Stomach (tissue), 19 donors: ENCODE measurements at places on chromosomes 11 and 22. TPM values are rescaled to one million over a fixed set of nuclear protein-coding genes. Genes with fewer than 3 reads are reported as not detected.

- peaks cover 7% of the 10 kb centered on the region for H3K27me3 ChIP-seq
- H3K27ac ChIP-seq = peak within 1 kb of the TSS; percentile 90
- peak; percentile 79 for DNase-seq
- peak within 1 kb of the TSS; percentile 72 for H3K4me3 ChIP-seq
Measured at GRCh38 chr11:3165152-3165705, at the start of gene OSBPL5. Gene OSBPL5, minus strand, starts transcription at chr11:3165310. Its CDS starts 36,162 bp downstream, at chr11:3129148.

The TYR gene
- total RNA-seq = not detected

The CPT1B gene
- 164 TPM for total RNA-seq

GRCh38 chr11:41051919-41052635 is 407.4 kb downstream of the LRRC4C start:
- no peak overlapping the region for H3K27ac ChIP-seq
- no peak overlapping the region for H3K4me3 ChIP-seq
- no peak for DNase-seq
- H3K36me3 ChIP-seq = no peaks in the 10 kb centered on the region

GRCh38 chr11:111363985-111364384 is 15.1 kb downstream of the POU2AF1 start:
- no peaks in the 10 kb centered on the region for H3K27me3 ChIP-seq
- no peak for DNase-seq
- H3K4me1 ChIP-seq = peaks cover 35% of the 10 kb centered on the region

The GAL gene
- not detected for total RNA-seq

DNA sequence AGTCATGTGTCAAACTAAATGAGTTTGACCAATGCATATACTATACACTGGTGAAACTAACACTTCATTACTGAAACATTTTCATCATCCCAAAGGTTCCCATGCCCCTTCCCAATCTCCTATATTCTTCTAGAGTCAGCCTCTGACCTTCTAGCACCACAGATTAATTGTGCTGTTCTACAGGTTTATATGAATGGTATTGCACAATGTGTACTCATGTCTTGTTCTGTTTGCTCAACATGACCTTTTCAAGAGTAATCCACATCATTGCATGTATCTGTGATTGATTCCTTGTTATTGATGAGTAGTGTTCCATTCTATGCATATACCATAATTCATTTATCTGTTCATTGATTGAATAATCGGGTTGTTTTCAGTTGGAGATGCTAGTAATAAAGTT is 7.5 kb upstream of the OR8G1 start:
- no peaks in the 10 kb centered on the region for H3K27me3 ChIP-seq
- no peak overlapping the region for H3K27ac ChIP-seq
- H3K36me3 ChIP-seq = no peaks in the 10 kb centered on the region
- peak; percentile 5 for DNase-seq

The C1QTNF4 gene
- total RNA-seq = 1.1 TPM

The PDE2A gene
- 35.8 TPM for total RNA-seq

The TECTA gene
- total RNA-seq = 1.1 TPM

GRCh38 chr11:46102843-46103242 is 18.4 kb downstream of the PHF21A start:
- no peaks in the 10 kb centered on the region for H3K36me3 ChIP-seq
- H3K27ac ChIP-seq = no peak overlapping the region
- H3K4me3 ChIP-seq = no peak overlapping the region
- H3K4me1 ChIP-seq = peaks cover 40% of the 10 kb centered on the region
- DNase-seq = no peak
- H3K27me3 ChIP-seq = no peaks in the 10 kb centered on the region

The MOV10L1 gene
- not detected for total RNA-seq

The ARL14EP gene
- 16.9 TPM for total RNA-seq

DNA sequence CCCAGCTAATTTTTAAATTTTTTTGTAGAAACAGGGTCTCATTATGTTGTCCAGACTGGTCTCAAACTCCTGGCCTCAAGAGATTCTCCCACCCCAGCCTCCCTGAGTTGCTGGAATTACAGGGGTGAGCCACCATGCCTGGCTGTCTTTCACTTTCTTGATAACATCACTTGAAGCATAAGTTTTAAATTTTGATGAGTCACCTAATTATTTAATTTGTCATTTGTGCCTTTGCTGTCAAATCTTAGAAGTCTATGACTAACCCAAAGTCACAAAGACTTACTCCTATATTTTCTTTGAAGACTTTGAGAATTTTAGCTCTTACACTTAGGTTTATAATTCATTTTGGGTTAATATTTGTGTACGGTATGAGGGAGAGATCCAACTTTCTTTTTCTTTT is 14.5 kb upstream of the MSANTD2 start:
- no peaks in the 10 kb centered on the region for H3K4me1 ChIP-seq
- H3K27ac ChIP-seq = no peak overlapping the region
- no peak overlapping the region for H3K4me3 ChIP-seq
- H3K27me3 ChIP-seq = peaks cover 43% of the 10 kb centered on the region
- no peaks in the 10 kb centered on the region for H3K36me3 ChIP-seq
- DNase-seq = no peak

The MPEG1 gene
- 17.4 TPM for total RNA-seq

DNA sequence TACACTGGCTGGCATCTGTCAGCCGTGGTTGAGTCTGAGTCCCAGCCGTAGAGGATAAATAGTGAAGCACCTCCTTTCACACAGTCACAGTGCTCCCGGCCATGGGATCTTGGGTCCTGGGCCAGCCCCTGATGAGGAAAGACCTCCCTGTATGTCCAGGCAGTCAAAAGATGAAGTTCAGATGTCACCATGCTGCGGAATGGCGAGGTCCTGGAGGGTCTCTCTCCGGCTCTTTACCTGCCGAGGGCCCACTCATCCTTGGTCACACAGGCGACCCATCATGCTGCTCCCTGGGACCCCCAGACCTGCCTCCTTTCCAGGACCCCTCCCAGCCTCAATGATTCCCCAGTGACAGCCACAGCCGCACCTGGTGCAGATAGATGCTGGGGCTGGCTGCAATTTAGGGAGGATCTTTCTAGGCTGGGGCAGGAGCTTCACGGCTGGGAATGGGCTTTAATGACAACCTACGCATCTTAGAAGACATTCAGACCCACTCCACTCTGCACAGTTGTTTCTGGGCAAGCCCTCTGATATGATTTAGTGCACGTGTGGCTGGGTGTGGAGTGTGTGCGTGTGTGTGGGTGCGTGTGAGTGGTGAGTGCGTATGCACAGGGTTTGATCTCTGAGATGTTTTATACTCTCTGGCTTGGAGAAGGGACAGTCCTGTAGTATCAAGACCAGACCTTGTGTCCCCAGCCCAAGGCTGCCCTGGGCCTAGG is 79.7 kb downstream of the FBLN1 start:
- no peak for DNase-seq
- H3K27me3 ChIP-seq = no peaks in the 10 kb centered on the region
- H3K27ac ChIP-seq = no peak overlapping the region

- no peaks in the 10 kb centered on the region for H3K27me3 ChIP-seq
- H3K4me3 ChIP-seq = no peak overlapping the region
- no peak overlapping the region for H3K27ac ChIP-seq
- DNase-seq = no peak
- no peaks in the 10 kb centered on the region for H3K4me1 ChIP-seq
- H3K36me3 ChIP-seq = no peaks in the 10 kb centered on the region
Measured at GRCh38 chr11:87628026-87628580, 547.1 kb downstream of the RAB38 start.

DNA sequence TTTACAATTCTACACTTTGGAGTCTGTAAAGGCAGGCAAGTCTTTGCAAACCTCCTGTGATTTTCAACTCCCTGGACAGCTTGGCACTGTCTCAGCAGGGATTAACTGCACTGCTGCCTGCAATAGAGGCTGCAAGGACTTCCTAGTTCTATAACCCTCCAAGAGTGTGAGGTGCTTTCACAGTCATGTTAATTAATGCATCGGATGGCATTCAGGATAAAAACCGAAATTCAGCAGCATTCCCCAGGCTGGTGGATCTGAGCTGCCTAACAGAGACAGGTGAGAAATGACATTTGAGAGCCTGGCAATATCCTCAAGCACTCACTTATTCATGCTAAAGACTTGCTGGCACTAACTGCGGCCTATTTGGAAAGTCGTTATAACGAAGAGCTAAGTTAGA is 85.0 kb downstream of the LARGE1 start:
- no peak overlapping the region for H3K27ac ChIP-seq
- H3K27me3 ChIP-seq = no peaks in the 10 kb centered on the region

- H3K4me1 ChIP-seq = peaks cover 19% of the 10 kb centered on the region
- H3K36me3 ChIP-seq = peaks cover 9% of the 10 kb centered on the region
- H3K27me3 ChIP-seq = peaks cover 19% of the 10 kb centered on the region
- H3K4me3 ChIP-seq = peak overlapping the region; percentile 61
Measured at GRCh38 chr11:76667856-76668255, 2.7 kb downstream of the LRRC32 start.

DNA sequence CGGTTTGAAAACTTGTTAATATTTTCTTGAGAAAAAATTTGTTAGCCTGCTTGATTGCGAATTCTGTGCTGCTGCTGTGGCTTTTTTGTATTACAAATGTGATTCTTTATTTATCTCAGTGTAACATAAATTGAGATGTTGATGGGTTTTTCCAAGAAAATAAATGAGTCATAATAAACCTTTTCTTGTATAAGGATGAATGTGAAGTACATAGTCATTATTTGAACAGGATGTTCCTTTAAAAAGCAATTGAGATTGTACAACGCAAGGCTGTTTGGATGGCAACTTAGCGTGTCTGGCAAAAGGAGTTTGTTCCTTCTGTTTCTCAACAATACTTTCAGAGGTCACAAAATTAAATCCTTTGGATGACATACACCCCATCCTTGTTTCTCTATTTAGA is 24.6 kb upstream of the CARD18 start:
- H3K4me3 ChIP-seq = no peak overlapping the region
- H3K27me3 ChIP-seq = no peaks in the 10 kb centered on the region
- no peaks in the 10 kb centered on the region for H3K36me3 ChIP-seq
- no peaks in the 10 kb centered on the region for H3K4me1 ChIP-seq
- no peak for DNase-seq

DNA sequence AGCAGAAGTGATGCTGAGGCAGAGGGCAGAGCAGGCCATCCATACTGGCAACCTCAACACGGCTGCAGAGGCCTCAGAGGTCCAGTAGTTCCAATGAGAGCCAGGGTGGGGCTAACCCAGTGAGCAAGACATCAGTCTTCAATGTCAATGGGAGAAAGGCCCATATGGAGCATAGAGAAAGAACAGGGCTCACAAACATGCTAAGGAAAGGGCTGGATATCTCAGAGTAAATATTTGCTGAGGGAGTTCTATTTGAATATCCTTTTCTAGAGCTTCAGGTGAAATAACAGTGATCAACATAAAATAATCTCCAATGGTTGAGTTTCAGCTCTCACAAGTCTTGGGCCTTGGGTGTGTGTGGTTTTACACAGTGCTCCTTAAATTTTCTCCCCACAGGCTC is 50.8 kb upstream of the CCDC90B start:
- no peak overlapping the region for H3K4me3 ChIP-seq
- H3K27me3 ChIP-seq = no peaks in the 10 kb centered on the region
- no peak overlapping the region for H3K27ac ChIP-seq
- no peak for DNase-seq

DNA sequence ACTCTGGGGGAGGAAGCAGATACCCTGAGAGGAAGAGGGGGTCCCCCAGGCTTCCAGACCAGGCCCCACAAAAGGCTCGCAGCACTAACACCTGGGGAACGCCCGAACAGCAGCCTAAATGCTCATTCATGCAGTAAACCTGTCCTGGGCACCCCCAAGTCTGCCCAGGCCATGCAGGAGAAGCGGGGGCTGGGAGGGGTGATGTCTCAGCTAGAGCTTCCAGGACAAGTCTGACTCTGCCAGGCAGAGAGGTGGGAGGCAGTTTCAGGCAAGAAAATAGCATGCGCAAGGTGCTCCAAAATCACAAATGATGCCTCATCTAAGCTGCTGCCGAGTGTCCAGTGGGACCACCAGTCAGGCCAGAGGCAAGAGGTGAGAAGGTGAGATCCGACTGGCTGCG is 14.6 kb downstream of the CABP7 start:
- no peaks in the 10 kb centered on the region for H3K36me3 ChIP-seq
- H3K27me3 ChIP-seq = no peaks in the 10 kb centered on the region
- no peak overlapping the region for H3K4me3 ChIP-seq

The OR8D2 gene
- total RNA-seq = not detected

The ABCC8 gene
- total RNA-seq = 69.6 TPM

- H3K27me3 ChIP-seq = no peaks in the 10 kb centered on the region
- H3K4me3 ChIP-seq = no peak overlapping the region
- no peaks in the 10 kb centered on the region for H3K36me3 ChIP-seq
- peaks cover 11% of the 10 kb centered on the region for H3K4me1 ChIP-seq
- no peak for DNase-seq
- no peak overlapping the region for H3K27ac ChIP-seq
Measured at GRCh38 chr11:69938206-69938605, 119.0 kb upstream of the FGF3 start.

DNA sequence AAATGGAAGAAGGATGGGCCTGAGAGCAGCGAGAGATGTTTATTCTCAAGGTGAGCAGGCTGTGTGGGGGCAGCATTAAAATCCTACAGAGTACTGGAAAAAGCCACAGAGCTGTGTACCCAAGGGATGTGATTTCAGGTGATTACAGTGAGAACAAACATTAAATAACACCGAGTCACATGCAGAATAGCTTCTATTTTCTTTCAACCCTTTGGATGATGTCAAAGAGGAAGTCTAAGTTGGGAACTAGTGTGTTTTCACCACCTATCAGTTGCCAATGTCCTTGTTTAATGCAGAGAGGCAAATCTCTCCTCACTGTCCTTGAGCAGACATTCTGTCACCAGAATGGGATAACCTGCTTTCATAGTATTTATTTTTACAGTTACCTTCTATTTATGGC is 379.6 kb upstream of the NARS2 start:
- no peak for DNase-seq
- no peak overlapping the region for H3K4me3 ChIP-seq
- no peak overlapping the region for H3K27ac ChIP-seq
- no peaks in the 10 kb centered on the region for H3K27me3 ChIP-seq
- H3K36me3 ChIP-seq = no peaks in the 10 kb centered on the region

The NAALADL1 gene
- not detected for total RNA-seq

GRCh38 chr11:125224391-125225021 is 60.0 kb downstream of the PKNOX2 start:
- no peak overlapping the region for H3K4me3 ChIP-seq
- H3K4me1 ChIP-seq = no peaks in the 10 kb centered on the region
- no peaks in the 10 kb centered on the region for H3K27me3 ChIP-seq
- peak; percentile 74 for DNase-seq

The CTR9 gene
- 21.9 TPM for total RNA-seq

DNA sequence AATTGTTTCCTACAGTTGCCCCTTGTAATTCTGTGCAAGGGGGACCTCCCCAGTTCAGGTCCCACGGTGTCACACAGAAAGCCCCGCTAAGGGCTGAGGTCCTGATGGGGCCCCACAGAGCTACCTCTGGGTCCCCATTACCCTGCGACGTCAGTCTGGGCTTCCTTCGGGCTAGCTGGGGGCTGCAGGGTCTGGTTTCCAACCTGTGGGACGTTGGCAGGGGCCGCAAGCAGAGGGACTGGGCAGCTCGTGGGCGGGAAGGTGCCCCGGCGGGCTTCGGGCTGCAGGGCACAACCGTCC is 698 bp downstream of the SLC37A4 start:
- H3K36me3 ChIP-seq = peaks cover 5% of the 10 kb centered on the region
- peaks cover 20% of the 10 kb centered on the region for H3K4me1 ChIP-seq
- H3K4me3 ChIP-seq = peak overlapping the region; percentile 70
- no peaks in the 10 kb centered on the region for H3K27me3 ChIP-seq
